Activated CD4-positive, alpha-beta T cell treated with anti-CD3 and anti-CD28 coated beads for 4 hours (primary cell): ENCODE measurements at places on chromosomes 7 and 10.
A peak's percentile ranks its signal among the peaks of the same experiment; 100 is the strongest.

- no peak for DNase-seq
These were observed 89.4 kb downstream of the LRRTM3 start for GRCh38 chr10:67015225-67015624.

DNA sequence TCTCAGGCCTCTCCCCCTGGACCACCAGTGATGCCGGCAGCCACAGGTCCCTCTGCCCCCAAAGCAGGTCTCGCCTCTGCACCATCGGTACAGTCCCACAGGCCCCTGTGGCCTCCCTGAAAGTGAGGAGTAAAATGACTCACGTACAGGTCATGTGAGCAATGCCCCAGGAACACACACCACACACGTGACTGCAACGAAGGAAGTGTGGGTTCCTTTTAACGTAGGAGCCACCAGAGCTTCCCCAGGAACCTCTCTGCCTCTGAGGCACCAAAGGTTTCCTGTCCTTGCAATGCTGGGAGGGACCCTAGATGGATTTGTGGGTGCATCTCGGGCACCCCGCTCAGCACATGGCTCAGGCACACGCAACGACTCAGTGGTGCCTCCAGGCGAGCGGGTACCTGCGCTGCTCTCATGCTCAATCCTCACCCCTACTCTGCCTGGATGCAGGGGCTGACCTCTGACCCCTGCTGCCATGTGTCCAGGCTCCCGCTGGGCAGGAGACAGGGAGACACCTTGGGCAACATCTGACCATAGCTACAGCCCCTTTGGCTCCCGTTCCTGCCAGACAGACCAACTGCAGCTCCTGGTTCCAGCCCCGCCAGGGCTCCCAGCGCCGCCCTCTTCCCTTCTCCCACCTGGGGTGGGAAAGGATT lies 120.7 kb downstream of the PRKAG2 start:
- DNase-seq, result peak; percentile 58

- DNase-seq, result no peak
These were observed 36.8 kb upstream of the INPP5F start for GRCh38 chr10:119689016-119689580.

DNA sequence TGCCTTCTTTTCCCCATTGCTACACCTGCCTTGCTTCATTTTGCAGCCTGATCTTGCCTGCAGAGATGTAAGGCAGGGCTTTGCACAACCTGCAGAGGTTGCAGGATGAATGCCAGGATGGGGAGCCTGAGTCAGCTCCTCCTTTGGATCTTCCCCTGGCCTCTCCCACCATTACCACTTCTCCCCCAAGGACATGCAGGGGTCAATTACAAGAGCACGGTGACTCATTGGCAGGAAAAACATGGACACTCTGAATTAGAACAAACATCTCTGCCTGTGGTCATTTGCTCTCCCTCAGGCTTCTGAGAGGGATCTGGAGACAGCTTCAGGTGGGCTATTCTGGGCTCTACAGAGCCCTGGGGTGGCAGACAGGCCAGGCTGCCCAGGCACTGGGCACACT lies 89.2 kb downstream of the HERPUD2 start:
- no peak for DNase-seq

DNA sequence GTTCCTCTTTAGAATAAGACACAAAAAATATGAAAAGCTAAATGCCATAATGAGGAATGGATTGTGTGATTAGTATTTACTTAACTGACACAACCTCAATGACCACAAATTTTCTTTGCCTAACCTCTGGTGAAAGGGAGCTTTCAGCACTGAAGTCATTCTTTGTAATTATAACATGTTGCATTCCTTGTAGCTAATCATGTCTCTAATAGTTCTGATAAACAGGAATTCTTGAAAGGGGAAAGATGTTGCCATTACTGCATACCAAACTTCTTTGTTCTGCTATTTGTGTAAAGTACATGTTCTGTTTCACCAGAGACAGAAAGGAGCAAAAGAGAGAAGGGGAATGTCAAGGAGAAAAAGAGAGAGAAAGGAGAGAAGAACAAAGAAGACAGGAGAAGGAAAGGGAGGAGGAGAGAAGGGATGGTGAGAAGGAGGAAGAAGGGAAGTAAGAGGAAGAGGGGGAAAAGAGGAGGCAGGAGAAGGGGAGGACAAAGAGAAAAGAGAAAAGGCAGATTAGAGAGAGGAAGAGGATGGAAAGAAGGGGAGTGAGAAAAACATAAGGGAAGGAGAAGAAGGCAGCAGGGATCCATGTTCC lies 120.9 kb downstream of the SEMA3D start:
- no peak for DNase-seq

DNA sequence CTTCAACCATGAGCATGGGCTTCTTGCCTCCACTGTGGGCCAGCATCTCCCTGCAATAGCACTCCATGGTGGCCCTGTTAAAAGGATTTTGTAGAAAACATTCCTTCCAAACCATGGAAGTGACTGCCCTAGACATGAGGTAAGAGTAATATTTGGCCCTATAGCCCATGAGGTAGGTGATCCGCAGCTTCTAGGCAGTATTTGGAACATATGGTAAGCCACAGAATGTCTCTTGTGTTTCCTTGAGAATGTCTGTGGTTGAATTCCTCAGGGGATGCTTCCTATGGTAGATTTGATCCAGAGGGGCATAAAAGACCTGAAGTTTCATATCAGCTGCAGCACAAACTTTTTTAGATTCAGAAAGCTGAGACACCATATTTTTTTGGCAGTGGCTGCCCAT lies 54.9 kb downstream of the TMEM168 start:
- DNase-seq, result no peak

GRCh38 chr10:5620966-5621365 lies 45.4 kb downstream of the ASB13 start:
- no peak for DNase-seq

DNA sequence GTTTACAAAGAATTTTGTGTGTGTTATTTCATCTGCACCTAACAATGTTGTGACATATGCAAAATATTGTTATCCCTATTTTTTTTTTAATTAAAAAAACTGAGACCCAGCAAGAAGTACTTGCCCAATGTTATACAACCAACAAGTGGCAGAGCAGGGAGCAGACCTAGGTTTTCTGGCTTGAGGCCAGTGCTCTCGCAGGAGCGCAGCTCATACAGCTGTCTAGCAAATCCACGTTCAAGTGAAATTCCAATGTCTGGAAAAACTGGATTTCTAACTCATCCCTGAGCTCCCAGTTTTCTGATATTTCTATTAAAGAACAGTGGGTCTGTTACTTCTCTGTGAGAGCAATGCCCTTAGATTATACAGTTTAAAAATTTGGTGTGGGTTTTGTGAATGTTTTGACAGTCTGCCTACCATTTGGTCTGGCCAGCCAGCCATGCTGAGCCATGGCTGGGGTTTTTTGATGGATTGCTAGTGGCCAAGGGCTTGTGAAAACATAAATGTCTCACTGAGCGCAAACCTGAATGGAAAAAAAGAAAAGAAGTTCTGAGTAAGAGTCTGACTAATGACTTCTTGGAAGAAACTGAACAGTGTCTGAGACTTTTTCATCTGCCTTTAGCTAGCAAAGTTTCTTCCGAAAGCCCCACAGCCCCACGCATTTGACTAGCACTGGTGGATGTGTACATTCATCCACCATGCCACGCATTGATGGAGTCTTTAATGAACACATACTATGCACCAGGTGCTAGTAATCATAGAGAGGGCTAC lies 15.4 kb upstream of the PRF1 start:
- no peak for DNase-seq
